ENCODE measurements at places on chromosomes 3 and 15.

GRCh38 chr3:133491481-133492059 lies 81.9 kb upstream of the CDV3 start:
- DNase-seq = no peak

GRCh38 chr3:37687966-37688365 lies 173.7 kb upstream of the CTDSPL start:
- DNase-seq = no peak

DNA sequence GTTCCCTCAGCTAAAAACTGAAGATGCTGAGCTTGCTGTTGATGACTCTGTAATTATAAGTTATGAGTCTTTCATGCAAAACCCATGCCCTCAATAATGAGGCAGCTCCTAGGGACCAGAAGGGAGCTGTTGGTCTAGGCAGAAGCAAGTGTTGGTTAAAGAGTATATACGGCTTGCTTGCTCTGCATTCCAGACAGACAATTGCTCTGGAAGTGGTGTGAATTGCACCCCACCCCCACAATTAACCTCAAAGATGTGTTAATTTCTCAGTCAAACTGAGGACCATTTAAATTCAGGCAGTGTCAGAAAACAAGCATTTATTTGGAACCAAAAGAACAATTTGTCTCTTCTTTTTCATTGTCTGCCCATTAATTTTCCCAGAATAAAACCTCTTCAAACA lies 163.5 kb upstream of the EOMES start:
- DNase-seq = no peak

GRCh38 chr3:55554634-55555425 lies 67.7 kb upstream of the WNT5A start:
- DNase-seq = no peak

DNA sequence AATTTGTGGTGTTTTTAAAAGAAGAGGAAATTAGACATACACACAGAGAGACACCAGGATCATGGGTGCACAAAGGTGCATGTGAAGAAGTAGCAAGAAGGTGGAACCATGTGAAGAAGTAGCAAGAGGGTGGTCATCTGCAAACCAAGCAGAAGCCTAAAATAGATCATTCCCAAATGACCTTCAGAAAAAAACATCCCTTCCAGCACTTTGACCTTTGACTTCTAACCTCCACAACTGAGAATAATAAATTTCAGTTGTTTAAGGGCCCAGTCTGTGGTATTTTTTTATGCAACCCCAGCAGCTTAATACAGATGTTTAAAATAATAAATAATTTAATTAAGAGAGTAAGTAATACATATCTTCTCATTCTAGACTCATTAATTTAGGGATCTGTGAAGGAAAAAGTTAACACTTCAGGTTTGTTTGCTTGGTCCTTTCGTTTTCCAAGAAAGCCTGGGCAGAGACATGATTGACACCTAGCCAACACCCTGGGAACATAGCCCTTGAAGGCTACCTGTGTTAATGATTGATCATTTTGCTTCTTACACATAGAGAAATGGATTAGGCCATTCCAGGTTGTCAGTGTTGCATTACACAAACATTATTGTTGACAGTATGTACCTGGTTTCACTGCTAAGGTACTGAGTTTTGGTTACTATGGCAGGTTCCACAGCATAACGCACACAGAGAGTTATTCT lies 1331.2 kb upstream of the GBE1 start:
- DNase-seq = no peak
